Activated T-cell treated with anti-CD3 and anti-CD28 coated beads for 48 hours (primary cell): ENCODE measurements at places on chromosomes 3 and 15.

DNA sequence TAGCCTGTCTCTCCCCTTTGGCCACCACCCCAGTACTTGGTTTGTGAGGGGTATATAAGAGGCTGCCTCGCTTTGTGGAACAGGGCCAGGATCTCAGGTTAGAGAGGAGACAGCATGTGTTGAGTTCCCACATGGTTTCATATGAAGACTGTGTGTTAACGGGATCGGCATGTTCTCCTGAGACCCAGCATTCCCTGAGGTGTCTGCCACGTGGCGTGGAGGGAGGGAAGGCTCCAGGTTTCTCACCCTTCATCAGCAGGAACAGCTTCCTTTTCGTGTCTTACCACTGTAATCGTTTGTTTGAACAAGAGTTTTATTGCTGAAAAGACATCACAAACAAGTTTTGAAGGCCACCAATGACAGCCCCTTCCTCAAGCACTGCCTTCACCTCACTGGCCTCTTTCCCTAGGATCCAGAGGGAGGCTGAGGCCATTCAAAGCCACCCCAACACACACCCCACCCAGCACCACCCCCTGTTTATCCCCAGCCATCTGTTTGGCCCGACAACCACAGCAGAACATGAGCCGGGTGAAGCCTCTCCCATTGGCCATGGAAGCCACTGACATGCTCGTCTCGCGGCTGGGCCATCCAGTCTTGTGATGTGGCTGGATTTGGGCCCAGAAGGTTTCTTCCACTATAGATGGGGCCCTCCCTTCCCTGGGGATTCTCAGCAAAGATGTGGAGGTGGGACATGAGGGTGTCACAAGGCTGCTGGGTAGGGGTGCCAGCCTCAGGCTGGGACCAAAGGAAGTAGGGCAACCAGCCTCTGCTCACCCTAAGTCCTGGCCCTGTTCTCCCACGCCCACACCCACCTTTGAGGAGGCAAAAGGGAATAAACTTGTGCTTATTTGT lies 10.0 kb downstream of the BHLHE40 start:
- DNase-seq, result no peak

DNA sequence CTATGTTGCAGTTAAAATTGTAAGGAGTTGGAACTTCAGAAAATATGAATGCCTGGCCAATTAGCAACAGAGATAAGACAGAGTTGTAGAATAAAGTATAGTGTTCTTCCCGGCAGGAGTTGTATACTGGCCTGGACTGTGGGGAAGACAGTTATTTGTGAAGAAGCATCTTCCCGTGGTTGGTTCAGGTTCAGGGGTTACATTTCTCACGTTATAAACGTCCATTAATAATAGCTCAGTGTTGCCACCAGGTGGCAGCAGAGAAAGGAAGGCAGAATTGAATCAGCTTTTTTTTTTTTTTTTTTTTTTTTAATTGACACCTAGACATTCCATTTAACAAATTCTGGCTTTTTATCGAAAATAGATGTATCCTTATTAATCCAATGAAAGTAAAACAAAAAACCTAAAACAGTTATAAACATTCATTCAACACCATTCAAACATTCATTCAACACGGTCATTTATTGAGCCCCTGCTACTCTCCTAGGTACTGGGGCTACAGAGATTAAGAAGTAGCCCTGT lies 66.4 kb upstream of the NR2E3 start:
- peak; percentile 39 for DNase-seq

DNA sequence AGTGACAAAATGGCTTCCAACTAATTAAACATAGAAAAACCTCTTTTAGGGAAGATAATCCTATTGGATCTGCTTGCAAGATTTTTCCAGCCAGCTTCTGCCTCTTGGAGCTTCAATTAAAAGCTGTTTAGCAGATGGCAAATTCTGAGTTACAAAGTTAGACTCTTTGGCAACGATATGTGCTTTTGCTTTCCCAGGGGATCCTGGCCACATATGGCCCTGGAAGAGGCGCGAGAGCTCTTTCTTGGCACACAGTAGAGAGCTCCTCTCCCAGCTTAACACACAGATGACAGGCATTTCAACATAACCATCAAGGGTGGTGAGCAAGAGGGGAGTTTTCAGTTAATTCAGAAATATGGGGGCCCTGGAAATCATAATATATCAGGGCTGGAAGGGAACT lies 41.6 kb upstream of the GALNT15 start:
- DNase-seq, result no peak

- no peak for DNase-seq
Observed at GRCh38 chr3:132978464-132978863, 59.7 kb upstream of the TMEM108 start.

- DNase-seq, result no peak
Observed at GRCh38 chr15:29208836-29209235, 60.8 kb downstream of the NSMCE3 start.

DNA sequence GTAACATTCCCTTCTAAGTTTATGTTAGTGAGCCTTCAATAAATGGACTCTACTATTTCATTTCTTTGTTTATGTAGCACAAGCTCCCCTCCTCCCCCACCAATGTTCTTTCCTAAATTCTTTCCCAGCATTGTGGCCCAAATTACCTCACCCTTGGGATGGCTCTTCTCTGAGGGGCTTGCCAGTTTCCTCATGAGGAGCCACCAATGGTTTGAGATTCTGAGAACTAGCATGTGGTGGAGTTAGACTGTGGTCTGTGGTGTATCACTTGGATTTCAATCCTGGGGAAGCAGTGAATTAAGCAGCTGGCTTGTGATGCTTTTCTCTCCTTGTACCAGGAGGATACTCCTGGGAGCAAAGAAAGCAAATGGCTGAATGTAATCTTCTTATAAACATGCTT lies 50.0 kb upstream of the NPHP3 start:
- no peak for DNase-seq

DNA sequence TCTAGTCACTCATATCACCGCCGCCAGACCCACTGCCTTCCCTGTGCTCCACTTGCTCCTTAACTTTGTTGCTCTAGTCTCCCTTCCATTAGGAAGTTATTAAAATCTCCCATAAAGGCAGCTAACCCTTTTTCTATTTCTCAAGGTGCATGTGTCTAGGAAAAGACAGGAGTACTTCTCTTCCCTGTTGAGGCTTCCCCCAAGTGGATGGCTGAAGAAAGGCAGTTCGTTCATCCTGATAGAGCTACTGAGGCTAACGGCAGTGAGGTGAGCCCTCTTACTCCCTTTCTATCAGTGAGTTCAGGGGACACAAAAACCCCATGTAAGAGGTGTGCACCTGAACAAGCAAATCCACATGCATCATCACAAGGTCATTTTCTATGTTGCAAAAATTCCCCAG lies 397.8 kb downstream of the IGSF11 start:
- no peak for DNase-seq

DNA sequence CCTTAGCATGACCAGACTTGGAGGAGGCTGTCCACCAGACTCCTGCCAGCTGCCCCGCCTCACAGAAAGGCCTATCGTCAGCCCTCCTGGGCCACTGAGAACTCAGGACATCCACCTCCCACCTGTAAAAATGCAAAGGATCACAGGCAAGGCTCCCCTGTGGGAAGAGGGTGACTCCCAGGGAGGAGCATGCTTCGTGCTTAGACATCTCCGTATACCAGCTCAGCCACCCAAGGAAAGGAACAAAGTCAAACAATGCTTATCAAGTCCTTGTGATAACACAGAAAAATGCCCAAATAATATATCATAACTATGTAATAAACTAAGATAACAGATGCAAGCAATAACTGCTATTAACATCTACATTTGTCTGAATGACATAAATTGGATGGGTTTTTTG lies 4.2 kb downstream of the RMDN3 start:
- no peak for DNase-seq

GRCh38 chr15:94844198-94844537 lies 612.8 kb downstream of the MCTP2 start:
- DNase-seq, result no peak

GRCh38 chr15:29784413-29784812 lies 37.9 kb downstream of the TJP1 start:
- DNase-seq, result no peak

DNA sequence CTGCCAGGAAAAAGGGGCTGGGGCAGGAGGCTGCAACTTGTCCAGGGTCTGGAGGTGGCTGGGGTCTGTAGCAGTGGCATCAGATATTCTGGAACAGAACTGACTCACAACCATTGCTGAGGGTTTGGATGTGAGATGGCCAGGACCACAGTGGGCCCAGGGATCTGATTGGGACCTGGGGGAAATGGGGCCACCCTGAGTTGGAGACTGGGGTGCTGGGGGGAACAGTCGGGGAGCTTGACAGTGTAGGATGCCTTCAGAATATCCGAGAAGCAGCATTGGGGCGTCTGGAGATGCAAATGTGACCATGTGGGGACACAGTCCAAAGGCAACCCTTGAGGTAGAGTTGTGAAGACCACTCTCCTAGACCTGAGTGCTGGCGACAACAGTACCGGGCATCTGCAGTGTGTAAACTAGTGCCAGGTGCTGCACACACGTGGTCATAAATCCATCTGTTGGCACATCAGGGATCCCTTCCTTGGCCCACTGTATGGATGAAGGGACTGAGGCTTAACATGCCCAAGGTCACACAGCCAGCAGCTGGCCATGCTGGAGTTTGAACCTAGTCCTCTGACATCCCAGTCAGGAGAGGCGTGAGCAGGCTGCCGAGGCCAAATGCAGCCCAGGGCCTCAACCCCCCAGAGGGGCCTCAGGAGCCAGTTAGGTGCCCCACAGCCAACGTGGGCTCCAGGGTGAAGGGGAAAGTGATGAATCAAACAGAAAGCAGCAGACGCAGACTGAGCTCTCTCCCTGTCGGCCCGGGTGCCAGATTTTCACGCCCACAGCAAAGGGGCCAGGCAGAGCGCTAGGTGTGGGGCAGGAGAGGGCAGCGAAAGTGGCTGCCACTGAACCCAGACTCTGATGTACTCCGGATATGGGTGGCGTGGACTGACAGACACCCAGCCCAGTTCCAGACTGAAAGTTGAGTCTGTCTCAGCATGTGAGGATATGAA lies 18.8 kb downstream of the HEMK1 start:
- DNase-seq, result peak; percentile 86

DNA sequence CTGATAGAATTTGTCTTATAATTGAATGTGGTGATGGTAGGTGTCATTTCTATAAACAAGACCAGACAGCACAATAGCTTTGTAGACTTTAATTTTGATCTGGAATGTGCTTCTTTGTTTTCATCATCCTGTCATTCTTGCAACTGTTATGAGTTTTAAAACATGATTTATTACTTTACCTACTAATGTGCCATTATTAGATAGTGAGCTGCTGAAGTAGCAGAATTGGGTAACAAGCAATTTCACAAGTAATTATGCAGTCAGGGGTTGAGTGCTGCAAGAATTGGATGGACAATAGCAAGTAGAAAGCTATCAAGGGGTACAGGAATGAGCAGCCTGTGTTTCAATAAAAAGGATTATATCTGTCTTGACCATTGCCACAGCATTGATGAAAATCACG lies 975.6 kb downstream of the ROBO1 start:
- no peak for DNase-seq

DNA sequence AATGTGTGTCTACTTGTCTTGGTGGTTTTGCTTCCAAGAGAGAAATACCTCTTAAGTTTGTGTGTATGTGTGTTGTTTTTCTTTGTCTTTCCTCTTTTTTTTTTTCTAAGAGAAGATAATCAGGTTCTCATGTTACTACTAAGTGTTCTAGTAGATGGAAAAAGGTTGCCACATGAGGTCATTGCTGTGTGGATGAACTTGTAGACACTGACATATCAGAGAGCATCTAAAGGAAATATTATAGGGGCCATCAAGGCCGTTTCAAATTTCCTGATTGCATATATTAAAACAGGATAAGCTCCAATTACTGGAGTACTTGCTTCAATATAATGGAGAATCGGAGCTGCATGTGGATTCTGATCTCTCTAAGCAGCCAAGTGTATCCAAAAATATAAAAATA lies 747.5 kb downstream of the NR2F2 start:
- no peak for DNase-seq

DNA sequence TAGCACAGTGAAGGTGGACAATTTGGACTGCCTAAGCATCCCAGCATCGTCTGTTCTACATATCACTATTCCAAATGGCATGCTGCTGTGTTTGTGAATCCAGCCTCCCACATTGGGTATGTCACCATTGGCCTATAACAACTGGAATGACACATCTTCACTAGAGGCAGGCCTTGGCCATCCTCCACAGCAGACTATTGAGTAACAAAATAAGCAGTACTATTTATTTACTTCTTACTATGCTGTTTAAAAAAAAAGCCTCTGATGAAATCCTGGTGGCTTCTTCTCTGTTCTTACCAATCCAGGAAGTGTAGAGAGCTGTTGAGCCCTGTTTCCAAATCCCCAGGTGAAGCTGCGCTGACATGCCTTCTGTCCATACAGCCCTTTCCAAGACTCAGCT lies 30.6 kb upstream of the CERS3 start:
- no peak for DNase-seq

- no peak for DNase-seq
Observed at GRCh38 chr3:64399205-64399800, 174.0 kb upstream of the PRICKLE2 start.

GRCh38 chr3:133859381-133860234 lies 36.1 kb downstream of the RAB6B start:
- DNase-seq, result no peak

GRCh38 chr15:64921711-64922110 lies 10.0 kb downstream of the ANKDD1A start:
- DNase-seq, result no peak

GRCh38 chr3:114214542-114215341 lies 22.6 kb downstream of the ZNF80 start:
- no peak for DNase-seq

GRCh38 chr3:64170270-64170669 lies 55.0 kb downstream of the PRICKLE2 start:
- no peak for DNase-seq

DNA sequence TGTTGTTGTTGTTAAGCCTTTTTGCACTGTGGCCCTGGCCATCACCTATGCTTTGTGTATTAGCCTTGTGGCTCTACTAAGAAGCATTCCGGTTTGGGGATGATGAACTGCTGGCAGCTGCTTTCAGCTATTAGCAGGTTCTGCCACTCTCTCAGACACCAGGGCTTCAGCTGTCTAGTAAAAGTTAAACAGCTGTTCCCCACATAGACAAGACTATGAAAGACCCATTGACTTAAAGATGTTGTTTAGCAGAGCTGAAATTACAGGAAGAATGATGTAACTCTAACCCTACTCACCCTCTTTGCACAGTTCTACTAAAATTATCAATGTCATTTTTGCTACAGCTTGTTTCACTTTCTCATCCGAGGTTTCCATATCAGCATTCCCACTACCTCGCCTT lies 131.2 kb upstream of the CGNL1 start:
- no peak for DNase-seq

GRCh38 chr15:75921732-75922703 lies 18.3 kb downstream of the FBXO22 start:
- no peak for DNase-seq

GRCh38 chr3:80192936-80193335 lies 425.1 kb upstream of the ROBO1 start:
- no peak for DNase-seq

DNA sequence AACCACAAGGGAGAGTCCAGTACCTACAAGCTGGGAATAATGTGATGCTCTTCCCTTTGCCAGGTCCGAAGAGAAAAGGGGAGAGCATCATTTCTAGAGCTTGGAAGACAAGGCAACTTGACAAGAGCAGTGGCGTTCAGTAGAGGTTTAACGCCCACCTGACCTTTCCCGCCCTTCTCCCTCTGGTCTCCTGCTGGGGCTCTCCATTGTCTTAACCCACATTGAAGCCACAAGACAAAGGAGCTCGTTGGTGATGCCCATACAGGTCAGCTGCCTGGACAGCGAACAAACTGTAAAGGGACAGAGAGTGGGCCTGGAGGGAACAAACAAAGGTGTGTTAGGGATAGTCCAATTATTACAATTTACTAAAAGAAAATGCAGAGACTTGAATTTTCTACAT lies 13.1 kb upstream of the DUT start:
- no peak for DNase-seq

- peak; percentile 33 for DNase-seq
Observed at GRCh38 chr3:9715764-9716437, 12.3 kb downstream of the CPNE9 start.

- DNase-seq, result no peak
Observed at GRCh38 chr15:90650117-90650955, 66.8 kb upstream of the BLM start.
